RPMI7951 (cell line): ENCODE measurements at places on chromosomes 11 and 22. TPM values are rescaled to one million over a fixed set of nuclear protein-coding genes. Genes with fewer than 3 reads are reported as not detected.
A peak's percentile ranks its signal among the peaks of the same experiment; 100 is the strongest.

- no peak for DNase-seq
Measured at GRCh38 chr11:46697303-46697702, 3.1 kb downstream of the ARHGAP1 start.

- DNase-seq = no peak
Measured at GRCh38 chr11:43925063-43925931, 17.1 kb upstream of the C11orf96 start.

- DNase-seq = no peak
Measured at GRCh38 chr11:80898910-80899309, 1458.1 kb upstream of the TENM4 start.

- DNase-seq = peak; percentile 90
Measured at GRCh38 chr22:32737811-32738497, 63.6 kb upstream of the TIMP3 start.

Gene HPX
- 0.48 TPM in 1 of 2 replicates, not detected in the other for total RNA-seq
